ENCODE measurements at places on chromosomes 6 and 20.

- no peak for DNase-seq
These were observed 318.7 kb downstream of the CDH4 start for GRCh38 chr20:61570646-61571195.

DNA sequence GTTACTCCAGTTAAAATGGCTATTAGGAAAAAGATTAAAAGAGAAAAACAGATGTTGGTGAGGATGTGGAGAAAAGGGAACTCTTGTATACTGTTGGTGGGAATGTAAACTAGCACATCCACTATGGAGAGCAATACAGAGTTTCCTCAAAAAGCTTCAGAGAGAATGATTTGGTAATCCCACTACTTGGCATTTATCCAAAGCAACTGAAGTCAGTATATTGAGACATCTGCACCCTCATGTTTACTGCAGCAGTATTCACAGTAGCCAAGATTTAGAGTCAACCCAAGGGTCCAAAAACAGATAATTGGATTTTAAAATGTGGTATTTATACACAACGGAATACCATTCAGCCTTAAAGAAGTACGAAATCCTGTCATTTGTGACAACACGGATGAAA lies 469.5 kb downstream of the QKI start:
- no peak for DNase-seq

- DNase-seq: no peak
These were observed 61.7 kb upstream of the XRN2 start for GRCh38 chr20:21241406-21241805.

DNA sequence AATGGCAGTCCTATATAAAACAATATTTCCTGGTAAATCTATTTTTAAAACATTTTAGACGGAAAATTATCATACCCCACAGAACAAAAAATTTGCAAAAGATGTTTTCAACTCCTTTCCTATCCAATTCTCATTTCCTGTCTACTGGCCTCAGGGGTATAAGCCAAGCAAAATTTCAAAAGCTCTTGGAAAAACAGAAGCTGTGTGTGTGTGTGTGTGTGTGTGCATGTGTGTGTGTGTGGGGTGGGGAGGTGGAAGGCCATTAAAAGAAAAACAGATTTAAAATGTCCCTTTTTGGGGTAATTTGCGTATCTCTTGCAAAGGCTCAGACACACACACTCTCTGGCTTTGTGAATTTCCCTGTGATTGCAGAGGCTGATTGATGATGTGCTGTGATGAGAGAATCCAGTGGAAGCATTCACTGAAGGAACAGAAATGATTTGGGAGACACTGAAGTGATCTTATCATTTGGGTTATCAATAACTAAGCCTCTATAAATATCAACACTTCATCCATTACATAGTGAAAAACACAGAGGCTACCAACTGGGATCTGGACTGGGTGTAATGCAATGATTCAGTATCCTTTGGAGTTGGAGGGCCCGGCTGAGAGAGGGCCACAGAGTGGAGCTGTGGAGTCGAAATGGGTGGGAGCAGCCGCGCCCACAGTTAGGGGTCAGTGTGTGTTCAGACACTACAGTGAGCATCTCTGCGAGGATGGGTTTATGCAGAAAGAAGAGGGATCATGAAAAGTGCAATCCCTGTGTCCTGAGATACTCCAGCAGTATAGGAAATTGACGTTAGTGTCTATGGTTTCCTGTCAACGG lies 106.8 kb upstream of the PREP start:
- no peak for DNase-seq

GRCh38 chr6:164098857-164099267 lies 684.3 kb downstream of the QKI start:
- DNase-seq: no peak

Data from memory B cell (primary cell).